ENCODE measurements at places on chromosomes 2 and 18.

DNA sequence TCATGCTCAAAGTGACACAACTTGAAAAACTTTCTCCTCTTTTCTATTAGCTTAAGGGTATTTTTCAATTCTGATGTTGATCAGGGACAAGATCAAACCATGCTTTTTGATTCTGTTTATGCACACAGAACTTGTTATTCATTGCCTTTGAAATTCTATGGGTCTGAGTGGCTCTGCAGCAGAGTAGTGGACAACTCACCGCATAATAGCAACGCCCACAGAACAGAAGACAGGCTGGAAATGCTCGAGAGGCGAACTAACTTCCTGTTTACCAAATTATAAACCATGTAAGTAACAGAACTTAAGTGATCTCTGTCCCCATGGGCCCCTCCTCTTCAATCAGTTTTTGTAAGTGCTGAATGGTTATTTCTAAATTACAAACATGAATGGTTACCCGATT lies 131.2 kb downstream of the CBLN2 start:
- ATAC-seq = no peak

DNA sequence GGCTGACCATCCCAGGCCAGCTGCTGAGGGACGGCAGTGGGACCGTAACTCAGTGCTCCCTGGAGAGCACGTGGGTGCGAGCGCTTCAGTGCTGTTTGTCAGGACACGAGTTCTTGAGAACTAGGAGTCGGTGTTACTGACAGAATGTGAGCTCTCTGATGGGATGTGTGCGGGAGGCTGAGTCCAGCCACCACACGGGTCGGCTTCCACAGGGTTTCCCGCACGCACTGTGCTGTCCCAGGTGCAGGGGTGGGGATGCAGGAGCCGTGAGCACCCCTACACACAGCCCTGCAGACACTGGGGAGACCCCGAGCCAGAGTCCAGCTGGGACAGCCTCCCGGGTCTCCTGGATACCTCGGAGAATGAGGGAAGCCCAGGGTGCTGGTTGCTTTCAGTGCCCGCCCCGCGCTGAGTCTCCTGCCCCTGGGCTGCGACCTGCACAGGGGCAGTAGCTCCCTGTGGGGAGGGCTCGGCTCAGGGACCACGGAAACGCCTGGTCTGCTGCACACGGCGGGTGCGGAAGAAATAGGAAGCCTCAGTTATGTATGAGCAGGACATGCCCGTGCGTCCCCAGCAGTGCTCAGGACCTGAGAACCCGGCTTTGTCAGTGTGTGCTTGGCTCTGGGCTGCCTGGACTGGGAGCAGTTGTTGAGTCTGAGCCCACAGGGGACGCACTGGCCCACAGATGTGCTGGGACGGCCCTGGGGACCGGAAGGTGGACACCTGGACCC lies 71.2 kb downstream of the KCNG2 start:
- ATAC-seq = peak; percentile 22

DNA sequence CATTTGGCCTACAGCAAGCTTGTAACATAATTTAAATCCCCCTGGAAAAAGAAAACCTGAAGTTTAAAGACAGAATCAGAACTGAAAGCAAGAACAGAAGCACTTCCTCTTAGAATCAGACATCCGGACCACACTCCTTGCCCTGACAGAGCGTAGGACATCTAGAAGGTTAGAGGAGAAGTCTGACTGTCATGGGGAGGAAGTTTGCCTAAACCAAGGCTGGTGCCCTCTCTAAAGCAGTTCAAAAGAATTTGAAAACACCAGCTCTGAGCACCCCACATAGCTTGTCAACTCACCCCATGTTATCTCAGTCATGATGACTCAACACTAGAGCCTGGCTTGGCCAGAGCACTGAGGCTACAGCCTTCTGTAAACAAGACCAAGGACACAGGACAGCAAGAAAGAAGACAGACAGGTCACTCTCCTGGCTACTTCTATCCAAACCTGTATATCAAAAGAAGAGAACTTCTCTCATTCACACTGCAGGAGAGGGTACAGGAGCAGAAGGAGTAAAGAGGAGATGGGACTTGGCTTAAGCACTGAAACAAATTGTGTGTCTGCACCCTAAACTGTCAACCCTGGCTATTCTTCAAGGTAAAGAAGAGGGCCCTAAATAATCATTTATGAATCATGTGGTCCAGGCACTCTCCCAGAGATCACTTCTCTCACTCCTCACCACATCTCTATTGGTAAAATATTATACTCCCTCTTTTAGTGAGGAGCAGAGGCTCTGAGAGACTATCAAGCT lies 198.6 kb downstream of the MEMO1 start:
- peak; percentile 57 for ATAC-seq

DNA sequence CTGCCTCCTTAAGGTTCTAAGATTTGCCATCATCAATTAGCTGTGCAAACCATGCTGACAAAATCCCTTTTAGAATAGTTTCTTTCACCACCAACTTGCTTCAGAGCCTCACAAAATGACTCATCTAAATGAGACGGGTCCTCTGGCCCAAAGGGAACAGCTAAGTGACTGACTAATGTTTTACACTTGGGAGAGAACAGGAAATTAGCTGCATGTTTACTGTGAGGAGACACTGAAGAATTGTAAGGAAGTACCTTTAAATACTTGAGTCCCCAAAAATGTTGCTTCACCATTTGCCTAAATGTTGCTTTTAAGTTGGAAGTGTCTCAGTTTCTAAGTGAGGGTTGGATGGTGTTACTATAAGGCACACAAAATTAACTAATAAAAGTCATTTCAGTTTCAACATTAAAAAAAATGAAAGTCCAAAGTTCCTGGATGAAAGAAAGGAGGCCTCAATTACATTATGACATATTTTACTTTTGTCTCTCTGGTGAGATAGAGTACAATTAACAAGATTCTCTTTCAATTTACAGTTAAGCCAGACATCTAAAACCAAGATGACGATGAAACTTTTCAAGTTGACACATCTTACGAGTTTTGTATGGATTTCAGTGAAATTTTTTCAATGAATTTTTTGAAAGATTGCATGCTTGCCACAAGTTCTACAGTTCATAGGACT lies 229.1 kb upstream of the FN1 start:
- peak; percentile 59 for ATAC-seq

DNA sequence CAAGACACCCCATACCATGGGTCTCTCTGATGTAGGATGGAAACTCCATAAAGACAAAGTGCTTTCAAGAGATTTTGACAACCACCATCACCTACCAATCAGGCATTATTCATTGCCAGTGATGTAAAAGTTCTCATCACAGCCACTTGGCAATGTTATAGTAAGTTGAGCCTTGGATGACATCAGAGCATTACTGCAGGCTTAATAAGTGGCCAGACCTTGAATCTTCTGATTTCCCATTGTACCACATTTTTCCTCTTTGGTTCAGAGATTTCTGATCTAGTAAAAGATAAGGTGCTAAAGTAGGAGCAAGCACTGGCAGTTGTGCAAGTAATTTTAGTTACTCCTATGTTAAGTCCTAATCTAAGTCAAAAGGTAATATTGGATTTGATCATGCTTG lies 36.5 kb downstream of the OSR1 start:
- ATAC-seq = no peak

DNA sequence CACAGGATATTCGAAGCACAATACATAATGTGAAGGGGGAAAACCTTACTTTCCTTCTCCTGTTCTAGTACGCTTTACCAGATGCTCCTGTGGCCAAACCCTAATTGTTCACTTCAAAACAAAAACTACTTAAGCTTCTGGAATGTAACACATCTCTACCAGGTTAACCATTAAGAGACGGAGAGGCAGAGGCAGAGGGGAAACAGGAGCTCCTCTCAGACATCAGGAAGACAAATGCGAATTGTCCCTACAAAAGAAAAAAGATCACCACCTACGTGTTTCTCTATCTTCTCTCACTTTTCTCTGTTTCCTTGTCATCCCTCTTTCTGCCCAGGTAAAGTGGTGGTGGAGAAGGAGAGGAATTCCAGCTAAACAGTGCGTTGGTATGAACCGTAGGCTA lies 266.8 kb downstream of the NRXN1 start:
- ATAC-seq = no peak

- ATAC-seq = peak; percentile 40
Measured at GRCh38 chr2:66494708-66495107, 59.8 kb downstream of the MEIS1 start.

- no peak for ATAC-seq
Measured at GRCh38 chr2:185215497-185215896, 523.1 kb upstream of the FSIP2 start.

- ATAC-seq = no peak
Measured at GRCh38 chr18:22280453-22280750, 111.0 kb downstream of the GATA6 start.

DNA sequence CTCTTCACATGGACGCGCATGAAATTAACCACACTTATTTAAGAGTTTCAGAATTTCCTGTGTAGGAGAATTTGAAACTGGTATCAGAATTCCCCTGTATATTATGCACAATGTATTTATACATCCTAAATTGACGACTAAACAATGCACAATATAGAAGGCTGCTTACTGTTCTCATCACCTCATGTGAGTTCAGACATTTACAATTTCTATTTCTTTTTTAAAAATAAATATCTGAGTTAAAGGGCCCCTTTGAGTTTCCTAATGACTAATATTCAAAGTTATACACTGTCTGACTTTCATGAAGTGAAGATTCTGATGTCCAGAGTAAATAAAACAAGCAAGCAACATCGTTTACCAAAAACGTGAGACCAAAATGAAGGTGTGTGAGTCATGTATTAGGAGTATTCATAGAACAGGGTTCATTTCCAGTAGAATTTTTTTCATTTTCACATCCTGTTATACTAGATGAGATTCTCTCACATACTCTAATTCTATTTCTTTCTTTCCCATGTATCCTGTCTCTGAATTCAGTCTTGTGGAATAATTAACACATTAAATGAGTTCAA lies 406.2 kb downstream of the NUP35 start:
- ATAC-seq = no peak

GRCh38 chr2:1690056-1690775 lies 54.1 kb downstream of the PXDN start:
- ATAC-seq = no peak

DNA sequence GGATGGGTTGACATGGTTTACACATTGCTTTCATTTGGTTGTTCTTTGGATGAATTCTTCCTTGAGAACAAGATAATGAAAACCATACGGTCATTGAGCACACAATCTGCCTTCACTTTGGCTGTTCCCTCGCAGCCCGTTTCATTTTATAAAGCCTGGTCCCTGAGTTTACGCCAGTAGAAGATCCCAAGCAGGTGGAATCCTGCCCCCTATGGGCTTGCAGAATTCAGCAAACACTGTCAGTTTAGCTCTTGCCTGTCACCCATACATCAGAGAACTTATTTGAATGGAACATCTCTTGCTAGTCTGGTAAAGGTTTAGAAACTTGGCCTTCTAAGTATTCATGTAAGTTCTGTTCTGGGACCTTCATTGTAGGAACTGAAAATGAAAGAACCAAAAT lies 666.4 kb upstream of the ZEB2 start:
- no peak for ATAC-seq

GRCh38 chr2:24015562-24016375 lies 5.9 kb downstream of the MFSD2B start:
- ATAC-seq = peak; percentile 45

DNA sequence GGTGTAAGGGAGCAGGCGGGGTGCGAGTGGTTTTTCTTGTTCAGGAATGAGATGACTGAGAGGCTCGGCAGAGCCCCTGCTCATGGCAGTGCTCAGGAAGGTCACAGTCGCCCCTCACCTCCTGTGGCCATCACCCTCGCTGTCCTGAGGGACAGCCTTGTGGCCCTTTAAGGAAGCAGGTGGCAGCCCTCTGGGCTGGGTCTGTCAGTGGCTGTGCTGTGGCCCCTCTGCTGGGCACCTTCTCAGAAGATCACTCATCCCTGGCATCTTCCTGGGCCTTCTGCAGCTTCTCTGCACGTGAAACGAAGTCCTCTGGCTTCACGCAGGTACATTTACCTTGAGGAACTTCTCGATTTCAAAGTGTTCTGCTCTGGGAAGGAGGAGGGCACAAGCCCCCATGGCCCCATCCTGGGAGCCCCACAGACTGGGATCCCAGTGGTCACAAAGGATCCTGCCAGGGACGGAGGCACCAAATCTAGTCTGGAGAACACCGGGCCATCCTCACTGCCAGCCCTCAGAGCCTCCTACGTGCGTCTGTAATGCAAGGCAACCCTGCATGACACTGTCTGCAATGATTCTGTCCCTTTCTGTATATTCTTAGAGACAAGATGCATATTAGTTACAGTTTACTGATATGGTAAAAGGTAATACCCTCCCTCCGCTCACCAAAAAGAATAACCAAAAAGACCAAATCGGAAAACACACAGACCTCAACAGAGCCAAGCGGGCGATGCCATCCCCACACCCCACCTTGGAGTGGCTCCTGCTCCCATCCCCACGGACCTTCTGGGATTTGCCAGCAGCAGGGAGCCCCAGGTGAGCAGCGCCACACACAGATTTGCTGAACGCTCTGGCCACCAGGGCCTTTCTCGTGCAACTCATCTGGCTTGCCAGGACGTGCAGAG lies 25.9 kb upstream of the FAHD2A start:
- no peak for ATAC-seq

DNA sequence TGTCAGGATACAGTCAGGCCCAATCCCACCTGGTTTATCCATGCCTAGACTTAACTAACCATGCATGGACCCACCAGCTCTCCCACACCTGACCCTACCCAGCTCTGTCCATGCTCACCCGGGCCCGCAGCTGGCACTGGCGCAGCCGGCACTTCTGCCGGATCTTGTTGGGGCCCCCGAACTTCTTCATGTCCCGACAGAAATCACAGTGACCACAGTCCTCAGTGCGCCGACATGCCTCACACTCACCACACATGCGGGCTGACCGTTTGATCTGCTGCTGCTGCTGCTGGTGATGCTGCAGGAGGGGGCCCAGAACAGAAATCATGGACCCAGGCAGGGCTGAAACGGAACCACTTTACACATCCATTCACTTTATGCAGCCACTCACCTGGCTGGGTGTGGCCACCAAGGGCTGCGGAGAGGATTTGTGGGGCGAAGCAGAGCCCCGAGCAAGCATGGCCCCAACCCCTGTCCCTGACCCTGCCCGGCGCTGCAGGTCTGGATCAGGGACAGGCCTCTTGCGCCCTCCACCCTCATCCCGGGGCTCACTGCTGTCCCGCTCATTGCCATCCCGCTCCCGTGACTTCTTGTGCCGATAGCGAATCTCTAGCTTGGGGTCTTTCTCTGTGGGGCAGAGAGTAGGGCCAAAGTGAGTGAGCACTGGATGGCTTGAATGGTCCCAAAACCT lies 1.7 kb downstream of the CXXC1 start:
- no peak for ATAC-seq

DNA sequence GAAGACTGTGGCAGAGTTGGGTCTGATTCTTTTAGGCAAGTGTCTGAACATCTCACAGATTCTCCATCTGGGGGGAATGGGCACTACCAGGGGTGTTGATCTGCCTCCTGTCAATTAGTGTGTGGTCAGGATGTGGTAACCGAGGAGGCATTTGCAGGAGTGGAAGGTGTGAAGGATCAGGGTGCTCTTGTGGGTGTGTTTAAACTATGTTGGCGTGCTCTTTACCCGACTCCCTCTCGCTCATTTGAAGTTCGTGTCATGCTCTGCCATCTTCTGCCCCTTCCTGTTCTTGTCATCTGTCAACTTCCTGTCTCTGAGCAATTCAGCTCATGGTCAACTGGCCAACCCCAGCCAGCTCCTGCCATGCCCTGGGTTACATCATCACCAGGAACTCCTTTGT lies 107.9 kb downstream of the RTN4 start:
- ATAC-seq = peak; percentile 19

GRCh38 chr2:188979187-188980114 lies 5.3 kb downstream of the COL3A1 start:
- no peak for ATAC-seq

GRCh38 chr2:28746429-28747111 lies 5.1 kb upstream of the PPP1CB start:
- ATAC-seq = no peak

- ATAC-seq = peak; percentile 40
Measured at GRCh38 chr2:29117636-29118303, 2.6 kb downstream of the CLIP4 start.

GRCh38 chr2:234468503-234468902 lies 28.4 kb downstream of the ARL4C start:
- ATAC-seq = peak; percentile 60
